ENCODE measurements at places on chromosomes 16 and 17.

GRCh38 chr17:72075995-72076677, 44.7 kb upstream of the SOX9 start:
- DNase-seq: no peak

DNA sequence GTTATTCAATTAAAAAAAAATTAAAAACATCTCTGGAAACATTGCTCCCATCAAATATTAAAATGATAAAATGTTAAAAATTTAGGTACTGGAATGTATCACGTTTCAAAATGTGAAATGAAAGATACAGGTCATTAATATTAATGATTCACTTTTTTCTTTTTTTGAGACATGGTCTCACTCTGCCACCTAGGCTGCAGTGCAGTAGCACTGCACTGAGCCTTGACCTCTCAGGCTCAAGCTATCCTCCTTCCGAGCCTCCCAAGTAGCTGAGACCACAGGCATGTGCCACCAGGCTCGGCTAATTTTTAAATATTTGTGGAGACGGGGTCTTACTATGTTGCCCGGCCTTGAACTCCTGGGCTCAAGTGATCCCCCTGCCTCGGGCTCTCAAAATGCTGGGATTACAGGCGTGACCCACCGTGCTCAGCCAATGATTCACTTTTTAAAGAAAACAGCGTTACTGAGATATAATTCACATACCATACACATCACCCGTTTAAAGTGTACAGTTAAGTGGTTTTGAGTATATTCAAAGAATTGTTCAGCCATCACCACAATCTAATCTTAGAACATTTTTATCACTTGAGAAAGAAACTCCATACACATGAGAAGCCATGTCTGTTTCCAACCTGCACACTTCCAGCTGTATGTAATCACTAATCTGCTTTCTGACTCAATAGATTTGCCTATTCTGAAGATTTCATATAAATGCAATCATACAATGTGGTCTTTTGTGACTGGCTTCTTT, 19.1 kb upstream of the NETO2 start:
- no peak for DNase-seq

- no peak for DNase-seq
Measured at GRCh38 chr16:58074657-58075056, 49.1 kb downstream of the MMP15 start.

DNA sequence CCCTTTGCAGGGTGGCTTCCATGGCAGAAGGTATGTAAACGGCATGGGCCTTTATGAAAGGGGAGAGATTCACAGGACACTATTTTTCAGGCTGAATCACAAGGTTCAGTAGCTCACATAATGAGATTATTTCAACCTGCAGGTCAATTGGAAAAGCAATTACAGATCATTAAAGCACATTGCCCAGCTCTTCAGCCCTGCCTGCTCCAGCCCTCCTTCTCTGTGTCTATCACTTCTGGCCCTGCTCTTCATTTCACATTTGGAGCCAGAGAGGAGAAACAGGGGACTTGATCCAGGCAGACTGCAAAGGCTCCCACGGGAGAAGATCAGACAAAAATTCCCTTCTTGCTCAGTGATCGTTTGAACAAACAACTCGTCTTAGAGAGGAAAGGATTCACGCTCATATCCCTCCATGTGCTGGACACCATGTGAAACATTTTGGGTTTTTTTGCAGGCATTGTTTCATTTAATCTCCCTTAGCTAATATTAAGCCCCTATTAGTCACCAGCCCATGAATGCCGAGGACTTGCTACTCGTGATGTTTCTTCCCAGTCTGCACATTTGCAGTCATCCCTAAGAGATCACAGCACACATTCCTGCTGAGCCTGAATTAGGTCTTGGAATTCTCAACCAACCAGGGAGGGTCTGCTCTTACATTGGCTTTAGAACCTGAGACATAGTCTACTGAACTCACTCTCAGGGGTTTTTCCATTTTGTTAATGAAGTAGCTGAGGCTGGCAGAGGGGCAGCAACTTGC, 443.9 kb upstream of the CCL2 start:
- no peak for DNase-seq

DNA sequence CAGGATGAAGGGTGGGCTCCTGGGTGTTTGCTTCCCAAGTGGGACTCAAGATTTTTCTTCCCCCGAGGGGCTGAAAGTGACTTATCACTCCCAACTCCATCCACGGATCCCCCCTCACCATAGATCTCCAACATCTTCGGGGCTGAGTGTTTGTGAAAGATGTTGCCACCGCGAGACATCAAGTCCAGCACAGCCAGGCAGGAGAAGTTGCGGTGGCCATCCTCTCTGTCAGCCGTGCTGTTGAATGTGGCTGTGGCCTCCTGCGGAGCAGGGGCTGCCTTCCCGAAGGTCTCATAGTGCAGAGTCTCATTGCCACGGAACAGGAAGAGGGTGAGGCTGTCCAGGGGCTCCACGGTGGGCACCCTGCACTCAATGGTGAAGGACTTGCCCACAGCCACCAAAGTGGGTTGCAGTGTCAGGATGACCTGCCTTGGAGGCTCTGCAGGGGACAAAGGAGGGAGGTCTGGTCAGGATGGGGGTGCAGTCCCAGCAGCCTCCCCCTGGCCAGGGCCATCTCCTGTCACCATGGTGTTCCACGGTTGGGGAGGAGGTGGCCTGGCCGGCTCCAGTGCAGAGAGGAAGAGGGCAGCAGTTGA, 5.5 kb downstream of the PRR29 start:
- DNase-seq: no peak

DNA sequence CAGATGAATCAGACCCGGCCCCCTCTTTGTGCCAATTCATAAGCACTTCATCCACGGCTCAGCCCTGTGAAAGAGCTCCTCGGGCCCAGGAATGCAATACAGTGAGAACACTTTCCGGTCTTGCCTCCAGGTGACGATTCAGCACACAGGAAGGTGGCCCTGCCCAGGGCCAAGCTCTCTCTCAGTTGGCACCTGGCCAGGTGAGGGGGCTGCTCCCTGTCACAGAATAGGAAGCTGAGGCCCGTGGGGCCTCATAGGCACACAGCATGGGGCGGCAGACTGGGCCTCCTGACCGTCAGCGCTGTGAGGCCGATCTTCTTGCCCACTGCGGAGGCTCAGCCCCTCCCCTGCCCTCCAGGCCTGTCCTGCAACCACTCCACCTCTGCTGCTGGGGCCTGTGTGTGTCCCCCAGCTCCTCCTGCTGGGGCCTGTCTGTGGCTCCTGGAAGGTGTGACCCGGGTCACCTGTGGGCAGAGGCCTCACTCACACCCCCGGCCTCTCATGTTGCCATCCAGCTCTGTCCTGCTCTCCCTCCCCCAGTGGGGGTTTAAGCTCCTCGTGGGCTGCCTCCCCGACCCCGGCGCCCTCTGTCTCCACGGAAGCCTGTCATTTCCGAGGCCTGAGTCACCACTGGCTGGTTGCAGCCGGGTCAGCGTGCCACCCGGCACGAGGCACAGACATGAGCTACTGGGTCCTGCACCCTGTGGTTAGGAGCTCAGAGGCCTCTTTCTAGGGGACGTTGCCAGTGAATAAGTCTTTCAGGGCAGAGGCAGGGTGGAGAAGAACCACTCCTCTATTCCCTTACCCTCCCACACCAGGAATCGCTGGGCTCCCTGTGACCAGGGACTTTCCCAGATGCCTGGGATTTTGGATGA, 114.4 kb downstream of the SEC14L1 start:
- no peak for DNase-seq

- DNase-seq: no peak
Measured at GRCh38 chr17:48787828-48788227, 29.2 kb downstream of the TTLL6 start.

DNA sequence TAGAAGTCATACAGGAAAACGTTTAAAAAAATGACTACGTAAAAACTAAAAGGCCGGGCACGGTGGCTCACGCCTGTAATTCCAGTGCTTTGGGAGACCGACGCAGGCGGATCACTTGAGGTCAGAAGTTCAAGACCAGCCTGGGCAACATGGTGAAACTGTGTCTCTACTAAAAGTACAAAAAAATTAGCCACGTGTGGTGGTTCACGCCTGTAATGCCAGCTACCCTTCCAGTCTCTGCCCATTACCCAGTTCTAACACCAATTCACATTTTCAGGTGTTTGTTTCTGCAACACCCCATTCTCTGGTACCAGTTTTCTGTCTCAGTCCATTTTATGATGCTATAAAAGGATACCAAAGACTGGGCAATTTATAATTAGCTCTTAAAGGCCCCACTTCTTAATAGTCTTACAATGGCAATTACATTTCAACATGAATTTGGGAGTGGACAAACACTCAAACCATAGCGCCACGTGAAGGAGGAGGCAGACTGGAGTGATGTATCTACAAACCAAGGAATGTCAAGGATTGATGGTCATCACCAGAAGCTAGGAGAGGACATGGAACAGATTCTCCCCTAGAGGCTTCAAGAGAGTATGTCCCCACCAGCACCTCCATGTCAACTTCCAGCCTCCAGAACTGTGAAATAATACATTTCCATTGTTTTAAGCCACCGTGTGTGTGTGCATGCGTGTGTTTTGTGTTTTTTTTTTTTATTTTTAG, 791 bp upstream of the C17orf75 start:
- no peak for DNase-seq

- DNase-seq: no peak
Measured at GRCh38 chr16:56549744-56550385, 15.0 kb upstream of the MT4 start.

All from stimulated activated naive CD8-positive, alpha-beta T cell treated with anti-CD3 and anti-CD28 coated beads, Interleukin-15, amount 100 ng/mL, for 72 hours (primary cell).